Naive thymus-derived CD4-positive, alpha-beta T cell (primary cell): ENCODE measurements at places on chromosomes 16 and 17. TPM values are rescaled to one million over a fixed set of nuclear protein-coding genes. Genes with fewer than 3 reads are reported as not detected.
A peak's percentile ranks its signal among the peaks of the same experiment; 100 is the strongest.

- H3K4me1 ChIP-seq: no peaks in the 10 kb centered on the region
- H3K27me3 ChIP-seq: no peaks in the 10 kb centered on the region
- H3K36me3 ChIP-seq: no peaks in the 10 kb centered on the region
Measured at GRCh38 chr16:84244728-84245127, 4.9 kb upstream of the KCNG4 start.

GRCh38 chr17:5536866-5537650 is 47.3 kb downstream of the NLRP1 start:
- H3K27ac ChIP-seq: no peak overlapping the region
- H3K27me3 ChIP-seq: no peaks in the 10 kb centered on the region
- H3K4me1 ChIP-seq: no peaks in the 10 kb centered on the region
- H3K4me3 ChIP-seq: no peak overlapping the region

- DNase-seq: no peak
- no peaks in the 10 kb centered on the region for H3K27me3 ChIP-seq
- H3K4me3 ChIP-seq: no peak overlapping the region
- H3K36me3 ChIP-seq: no peaks in the 10 kb centered on the region
- H3K27ac ChIP-seq: no peak overlapping the region
Measured at GRCh38 chr16:75494184-75494583, 1.1 kb downstream of the CHST6 start.

ENPP7 gene
- not detected for total RNA-seq

DNA sequence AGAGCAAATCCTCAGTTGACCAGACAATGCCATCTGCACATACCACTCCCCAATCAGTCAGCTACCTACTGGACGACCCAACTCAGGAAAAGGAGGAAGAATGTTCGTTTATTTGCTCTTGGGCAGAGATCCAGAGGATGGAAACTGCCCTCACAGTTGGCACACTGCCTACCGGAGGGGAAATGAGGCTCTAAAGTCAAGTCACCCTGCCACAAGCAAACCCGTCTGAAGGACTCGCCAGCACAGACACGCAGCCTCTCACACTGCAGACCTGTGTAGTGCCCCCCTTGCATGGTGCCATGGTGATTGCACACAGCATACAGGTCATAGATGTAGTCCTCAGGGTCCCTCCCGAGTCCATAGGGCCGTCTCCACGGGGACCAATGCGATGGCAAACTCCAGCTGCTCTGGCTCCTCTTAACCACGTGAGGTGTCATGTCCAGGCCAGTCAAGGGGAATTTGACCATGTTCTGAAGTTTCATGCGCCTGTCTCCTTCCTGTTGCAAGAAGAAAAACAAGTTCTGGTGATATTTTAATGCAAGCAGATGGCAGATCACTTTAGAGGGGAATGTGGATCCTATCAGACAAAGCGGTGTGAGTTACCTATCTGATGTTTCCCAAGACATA is 69.5 kb downstream of the USP31 start:
- no peaks in the 10 kb centered on the region for H3K27me3 ChIP-seq
- H3K4me1 ChIP-seq: no peaks in the 10 kb centered on the region
- peaks cover 5% of the 10 kb centered on the region for H3K36me3 ChIP-seq
- no peak overlapping the region for H3K4me3 ChIP-seq

PHKB gene
- total RNA-seq: 48.9 TPM

DNA sequence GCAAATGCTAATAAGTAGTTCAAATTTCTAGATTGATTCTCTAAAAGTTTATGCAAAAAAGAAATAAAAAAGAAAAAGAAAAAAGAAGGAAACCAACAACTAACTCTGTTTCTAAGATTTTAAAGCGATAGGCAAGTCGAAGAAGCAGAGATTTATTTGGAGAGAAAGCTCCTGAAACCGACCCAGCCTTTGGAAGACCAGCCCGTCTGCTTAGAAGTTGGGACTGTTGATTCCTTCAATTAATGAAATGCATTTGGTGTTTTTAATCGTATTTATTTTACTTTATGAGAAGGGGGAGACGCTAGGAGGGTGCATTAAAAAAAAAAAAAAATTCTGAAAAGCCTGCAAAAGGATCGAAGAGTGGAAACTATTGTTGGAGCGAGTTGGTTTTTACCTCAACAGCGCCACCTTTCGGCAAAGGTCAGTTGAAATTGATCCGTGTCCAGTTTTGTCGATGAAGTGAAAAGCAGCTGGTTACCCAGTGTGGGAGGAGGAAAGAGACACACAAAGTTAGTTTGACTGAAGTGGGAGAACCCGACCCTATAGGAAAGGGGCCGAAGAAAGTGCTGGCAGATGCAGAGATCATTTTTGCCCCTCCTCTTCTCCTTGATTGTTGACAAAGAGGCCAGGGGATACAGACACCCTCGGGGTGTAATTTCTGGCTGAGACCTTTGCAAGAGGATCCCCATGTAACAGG is 1.5 kb upstream of the MAF start:
- H3K4me1 ChIP-seq: peaks cover 7% of the 10 kb centered on the region
- no peak overlapping the region for H3K27ac ChIP-seq
- no peaks in the 10 kb centered on the region for H3K36me3 ChIP-seq
- DNase-seq: peak; percentile 71

KRT23 gene
- 0.83 TPM for total RNA-seq

NMT1 gene
- 84.2 TPM for total RNA-seq

ADAT1 gene
- 69.4 TPM for total RNA-seq

DNA sequence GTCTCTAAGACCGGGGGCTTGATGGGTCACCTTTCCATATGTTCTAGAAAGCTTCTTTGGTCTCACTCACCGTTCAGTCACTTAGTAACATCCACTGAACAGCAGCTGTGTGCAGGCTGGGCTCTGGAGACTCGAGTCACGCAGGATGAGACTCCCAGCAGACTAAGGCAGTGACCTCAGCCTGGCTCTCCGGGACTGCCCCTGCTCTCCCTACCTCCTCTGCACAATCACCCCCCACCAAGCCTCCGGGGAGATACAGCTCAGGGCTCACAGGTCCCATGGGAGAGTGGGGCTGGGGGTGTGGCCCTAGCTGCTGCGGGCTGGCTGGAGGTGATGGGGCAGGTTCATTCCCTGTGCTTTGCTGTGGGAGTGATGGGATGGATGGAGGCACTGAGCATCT is 14.1 kb downstream of the FLYWCH2 start:
- no peaks in the 10 kb centered on the region for H3K27me3 ChIP-seq
- no peak overlapping the region for H3K4me3 ChIP-seq
- H3K4me1 ChIP-seq: no peaks in the 10 kb centered on the region
- DNase-seq: no peak
- no peaks in the 10 kb centered on the region for H3K36me3 ChIP-seq
- no peak overlapping the region for H3K27ac ChIP-seq

DNA sequence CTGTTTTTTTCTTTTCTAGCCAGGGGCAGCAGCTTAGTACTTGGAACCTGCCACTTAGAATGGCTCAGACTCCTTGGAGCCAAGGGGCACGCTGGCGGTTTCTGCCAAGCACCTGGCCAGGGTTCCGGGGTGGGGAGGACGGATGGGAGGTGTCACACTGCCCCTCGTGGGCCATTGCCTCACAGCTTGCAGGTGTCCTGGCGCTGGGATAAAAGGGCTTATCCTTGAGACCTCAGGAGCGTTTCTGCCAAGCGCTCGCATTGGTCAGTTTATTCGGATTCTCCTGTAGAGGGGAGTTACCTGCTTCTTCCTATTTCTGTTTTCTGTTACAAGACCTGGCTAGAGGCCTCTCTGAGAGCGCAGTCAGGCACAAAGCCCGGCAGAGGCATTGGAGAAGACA is 234.6 kb downstream of the MSI2 start:
- no peaks in the 10 kb centered on the region for H3K27me3 ChIP-seq
- no peak overlapping the region for H3K27ac ChIP-seq
- no peaks in the 10 kb centered on the region for H3K36me3 ChIP-seq
- no peak overlapping the region for H3K4me3 ChIP-seq

DNA sequence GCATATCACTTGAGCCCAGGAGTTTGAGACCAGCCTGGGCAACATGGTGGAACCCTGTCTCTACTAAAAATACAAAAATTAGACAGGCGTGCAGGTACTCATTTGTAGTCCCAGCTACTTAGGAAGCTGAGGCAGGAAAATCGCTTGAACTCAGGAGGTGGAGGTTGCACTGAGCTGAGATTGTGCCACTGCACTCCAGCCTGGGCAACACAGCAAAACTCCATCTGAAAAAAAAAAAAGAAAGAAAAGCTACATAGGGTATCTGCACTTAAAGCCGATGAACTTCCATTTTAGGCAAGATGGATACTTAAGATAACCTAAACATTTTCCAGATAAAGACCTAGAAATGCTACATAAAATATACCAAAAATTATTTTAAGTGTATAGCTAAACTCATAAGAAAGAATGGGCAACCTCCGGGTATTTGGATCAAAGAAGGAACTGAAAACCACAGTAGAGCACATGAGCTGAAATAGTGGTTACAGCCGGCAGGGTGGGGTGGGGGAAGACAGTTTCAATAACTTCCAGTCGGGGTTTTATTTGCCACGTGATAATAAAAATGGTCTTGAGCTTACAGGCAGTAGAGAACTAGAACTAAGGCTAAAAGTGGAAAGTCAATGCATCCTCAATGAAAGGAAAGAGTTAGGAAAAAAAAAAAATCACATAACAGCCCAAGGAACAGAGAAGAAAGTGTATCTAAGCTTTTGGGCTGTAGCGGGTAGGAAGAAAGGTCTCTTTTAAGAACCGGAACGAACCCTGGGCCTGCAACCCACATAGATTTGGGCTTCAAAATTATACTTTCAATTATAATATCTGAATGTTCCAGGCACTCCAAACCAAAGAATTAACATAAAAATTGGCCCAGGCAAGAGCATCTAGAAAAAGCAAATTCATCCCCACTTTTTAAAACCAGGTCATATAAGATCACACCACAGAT is 53.1 kb downstream of the CFDP1 start:
- H3K4me3 ChIP-seq: peak overlapping the region; percentile 28
- H3K27me3 ChIP-seq: no peaks in the 10 kb centered on the region
- peak; percentile 64 for DNase-seq
- H3K4me1 ChIP-seq: peaks cover 27% of the 10 kb centered on the region
- H3K27ac ChIP-seq: no peak overlapping the region
- no peaks in the 10 kb centered on the region for H3K36me3 ChIP-seq

GRCh38 chr17:47694581-47695428 is 844 bp downstream of the TBKBP1 start:
- peak overlapping the region; percentile 58 for H3K4me3 ChIP-seq
- no peak for DNase-seq
- peak overlapping the region; percentile 55 for H3K27ac ChIP-seq
- H3K36me3 ChIP-seq: no peaks in the 10 kb centered on the region
- H3K4me1 ChIP-seq: peaks cover 14% of the 10 kb centered on the region

GRCh38 chr17:76575570-76575969 is 10.1 kb downstream of the ST6GALNAC2 start:
- H3K36me3 ChIP-seq: no peaks in the 10 kb centered on the region
- no peak overlapping the region for H3K4me3 ChIP-seq
- no peak overlapping the region for H3K27ac ChIP-seq
- no peak for DNase-seq
- no peaks in the 10 kb centered on the region for H3K4me1 ChIP-seq

- no peak overlapping the region for H3K4me3 ChIP-seq
- H3K36me3 ChIP-seq: no peaks in the 10 kb centered on the region
- no peaks in the 10 kb centered on the region for H3K27me3 ChIP-seq
Measured at GRCh38 chr16:88403794-88404581, 21.2 kb downstream of the ZNF469 start.

GRCh38 chr17:11081342-11081741 is 159.7 kb upstream of the SHISA6 start:
- H3K27me3 ChIP-seq: no peaks in the 10 kb centered on the region
- no peak for DNase-seq
- no peaks in the 10 kb centered on the region for H3K36me3 ChIP-seq
- no peaks in the 10 kb centered on the region for H3K4me1 ChIP-seq
- no peak overlapping the region for H3K4me3 ChIP-seq

DNA sequence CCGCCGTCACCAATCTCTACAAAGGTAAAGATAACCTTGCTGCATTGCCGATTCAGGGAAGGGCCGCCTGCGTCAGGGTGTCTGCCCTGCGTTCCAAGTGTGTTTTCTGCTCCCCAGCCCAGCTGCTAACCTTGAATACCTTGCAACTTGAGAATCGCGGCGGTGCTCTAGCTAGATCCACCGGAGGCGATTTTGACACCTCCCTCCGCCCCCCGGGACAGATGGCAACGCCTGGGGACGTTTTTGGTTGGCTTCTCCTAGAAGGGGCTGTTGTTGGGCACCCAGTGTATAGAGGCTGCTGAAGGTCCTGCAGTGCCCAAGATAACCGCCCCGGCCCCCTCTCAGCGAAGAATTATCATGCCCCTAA is 1.5 kb downstream of the HAPSTR1 start:
- H3K4me1 ChIP-seq: peaks cover 35% of the 10 kb centered on the region
- peak overlapping the region; percentile 98 for H3K27ac ChIP-seq
- H3K27me3 ChIP-seq: no peaks in the 10 kb centered on the region
- H3K4me3 ChIP-seq: peak overlapping the region; percentile 83
- H3K36me3 ChIP-seq: no peaks in the 10 kb centered on the region

KRT40 gene
- not detected for total RNA-seq

DNA sequence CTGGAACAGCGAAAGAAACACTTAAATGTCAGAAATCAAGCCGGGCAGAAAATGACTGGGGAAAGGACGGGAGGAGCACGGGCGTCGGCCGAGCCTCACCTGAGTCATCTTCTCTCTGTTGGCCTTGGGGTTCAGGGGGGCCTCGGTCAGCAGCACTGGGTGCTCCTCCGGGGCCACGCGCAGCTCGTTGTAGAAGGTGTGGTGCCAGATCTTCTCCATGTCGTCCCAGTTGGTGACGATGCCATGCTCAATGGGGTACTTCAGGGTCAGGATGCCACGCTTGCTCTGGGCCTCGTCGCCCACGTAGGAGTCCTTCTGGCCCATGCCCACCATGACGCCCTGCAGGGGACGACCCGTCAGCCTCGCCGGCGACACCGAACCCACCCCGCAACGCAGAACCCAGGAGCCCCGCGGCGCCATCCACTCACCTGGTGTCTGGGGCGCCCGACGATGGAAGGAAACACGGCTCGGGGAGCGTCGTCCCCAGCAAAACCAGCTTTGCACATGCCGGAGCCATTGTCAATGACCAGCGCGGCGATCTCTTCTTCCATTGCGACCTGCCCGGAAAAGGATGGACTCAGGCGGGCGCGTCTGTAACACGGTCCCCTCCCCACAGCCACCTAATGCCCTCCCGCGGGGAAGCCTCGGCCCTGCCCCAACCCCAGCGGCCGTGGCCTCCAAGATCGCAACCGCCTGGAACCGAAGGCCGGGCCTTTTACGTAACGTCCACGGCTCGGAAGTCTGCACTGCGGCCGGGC is 616 bp downstream of the ACTG1 start:
- peak overlapping the region; percentile 68 for H3K27ac ChIP-seq
- DNase-seq: peak; percentile 41
- peaks cover 19% of the 10 kb centered on the region for H3K36me3 ChIP-seq
- peak overlapping the region; percentile 77 for H3K4me3 ChIP-seq

RPL38 gene
- total RNA-seq: 2,553 TPM

DNA sequence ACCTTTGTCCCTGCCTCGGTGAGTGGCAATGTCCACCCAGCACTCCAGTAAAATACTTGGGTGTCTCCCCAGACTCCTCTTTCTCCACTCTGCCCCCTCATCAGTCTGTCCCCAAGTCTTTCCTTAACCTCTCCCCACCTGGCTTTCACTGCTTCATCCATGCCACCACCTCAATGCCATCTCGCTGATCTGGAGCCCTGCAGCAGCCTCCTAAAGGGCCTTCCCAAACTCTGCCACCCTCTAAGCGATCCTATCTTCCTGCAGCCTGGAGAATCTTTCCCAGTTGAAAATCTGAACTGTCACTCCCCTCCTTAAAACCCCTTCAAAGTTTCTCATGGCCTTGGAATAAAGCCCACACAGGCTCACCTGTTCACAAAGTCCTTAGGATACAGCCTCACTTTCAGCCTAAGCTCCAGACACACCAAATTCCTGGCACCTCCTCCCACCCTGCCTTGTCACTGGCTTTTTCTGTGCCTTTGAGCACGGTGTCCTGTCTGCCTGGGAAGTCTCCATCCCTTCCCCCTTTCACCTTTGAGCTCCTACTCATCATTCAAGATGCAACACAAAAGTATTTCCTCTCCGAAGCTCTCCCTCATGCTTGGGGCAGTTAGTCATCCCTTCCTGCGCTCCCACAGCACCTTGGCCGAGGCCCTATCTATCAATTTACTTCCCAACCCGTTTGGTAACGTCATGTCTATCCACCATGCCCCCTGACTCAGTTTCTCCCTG is 2.8 kb downstream of the WNK4 start:
- H3K4me1 ChIP-seq: peaks cover 6% of the 10 kb centered on the region
- no peak for DNase-seq
- H3K4me3 ChIP-seq: no peak overlapping the region
